ENCODE measurements at places on chromosomes 6 and 20.

DNA sequence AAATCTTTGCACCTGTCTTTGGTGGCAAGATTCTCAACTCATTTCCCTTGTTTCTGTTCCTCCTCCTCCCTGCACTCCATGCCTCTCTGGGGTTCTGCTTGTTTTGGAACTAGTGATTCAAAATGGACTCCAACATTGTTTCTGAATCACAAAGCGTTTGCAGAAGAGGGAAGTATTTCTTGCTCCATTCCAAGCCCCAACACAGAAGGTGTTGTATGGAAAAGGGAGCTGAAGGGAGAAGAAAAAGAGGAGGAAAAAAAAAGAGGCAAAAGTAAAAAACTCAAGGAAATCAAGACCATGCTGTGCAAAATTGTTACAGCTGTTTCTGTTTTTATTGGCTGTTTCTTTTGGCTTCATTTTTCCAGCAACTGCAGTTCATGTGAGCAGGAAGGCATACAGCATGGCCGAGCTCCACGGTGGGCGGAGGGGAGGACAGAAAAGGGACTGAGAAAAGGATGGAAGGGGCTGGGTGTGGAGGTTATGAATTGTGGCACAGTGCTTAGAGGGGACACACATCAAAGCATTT is 66.9 kb upstream of the PRL start:
- peak; percentile 8 for DNase-seq

- no peak for DNase-seq
Measured at GRCh38 chr6:110020888-110021287, 42.8 kb downstream of the GPR6 start.

DNA sequence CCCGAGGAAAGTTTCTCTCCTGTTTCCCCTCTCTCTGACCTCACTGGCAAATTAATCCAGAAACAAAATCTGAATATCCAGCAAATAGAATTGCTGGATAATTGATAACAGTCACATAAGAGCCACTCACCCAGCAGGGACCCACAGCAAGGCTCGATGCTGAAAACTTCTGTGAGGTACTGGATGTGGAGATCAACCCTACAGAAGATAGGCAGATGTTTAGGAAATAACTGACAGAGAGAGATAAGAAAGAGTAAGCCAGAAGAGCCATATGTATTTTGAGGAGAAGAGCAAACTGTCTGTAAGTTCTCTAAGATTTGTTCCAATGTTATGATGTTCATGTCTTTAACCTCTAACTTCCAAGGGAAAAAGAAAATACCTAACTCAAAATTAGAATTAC is 59.7 kb downstream of the PKHD1 start:
- no peak for DNase-seq

- DNase-seq: peak; percentile 57
Measured at GRCh38 chr6:130417951-130418350, 52.1 kb downstream of the TMEM200A start.

GRCh38 chr6:124040655-124041054 is 237.0 kb downstream of the NKAIN2 start:
- no peak for DNase-seq

GRCh38 chr6:149130508-149130907 is 187.0 kb upstream of the TAB2 start:
- DNase-seq: no peak

GRCh38 chr6:69795469-69796072 is 1.2 kb downstream of the LMBRD1 start:
- DNase-seq: no peak

DNA sequence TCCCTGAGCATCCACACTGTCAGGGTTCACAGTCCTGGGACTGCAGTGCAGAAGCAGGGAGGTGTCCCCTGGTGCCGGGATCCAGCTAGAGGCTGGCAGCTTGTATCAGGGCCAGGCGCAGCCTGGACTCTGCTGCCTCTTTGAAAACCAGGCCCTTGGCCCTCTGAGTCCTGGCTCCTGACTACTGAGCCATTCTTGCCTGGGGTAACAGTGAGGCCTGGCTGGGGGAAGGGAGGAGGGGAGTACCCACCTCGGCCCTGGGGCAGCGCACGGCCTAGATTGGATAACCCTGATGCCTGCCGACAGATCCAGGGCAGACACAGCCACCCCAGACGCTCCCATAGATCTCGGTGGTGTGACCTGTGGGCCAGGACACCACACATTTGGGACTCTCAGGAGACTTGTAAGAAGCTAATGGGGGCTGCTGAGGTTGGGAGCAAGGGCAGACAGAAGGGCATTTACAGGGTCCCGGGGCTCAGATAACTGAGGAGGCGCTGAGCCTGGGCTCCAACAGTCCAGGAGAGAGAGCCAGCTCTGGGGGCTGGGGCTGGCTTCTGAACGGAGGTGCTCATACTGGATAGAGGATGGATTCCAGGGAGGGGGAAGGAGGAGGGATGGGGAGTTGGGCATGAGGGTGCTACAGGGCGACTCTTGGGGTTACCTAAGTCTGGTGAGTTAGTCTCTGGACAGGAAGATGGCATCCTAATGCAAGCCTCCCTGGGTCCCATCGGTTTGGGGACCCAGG is 30.5 kb downstream of the SPDEF start:
- no peak for DNase-seq

- no peak for DNase-seq
Measured at GRCh38 chr6:135096403-135097130, 41.9 kb upstream of the HBS1L start.

GRCh38 chr6:149013586-149014344 is 266.9 kb downstream of the UST start:
- DNase-seq: peak; percentile 36

DNA sequence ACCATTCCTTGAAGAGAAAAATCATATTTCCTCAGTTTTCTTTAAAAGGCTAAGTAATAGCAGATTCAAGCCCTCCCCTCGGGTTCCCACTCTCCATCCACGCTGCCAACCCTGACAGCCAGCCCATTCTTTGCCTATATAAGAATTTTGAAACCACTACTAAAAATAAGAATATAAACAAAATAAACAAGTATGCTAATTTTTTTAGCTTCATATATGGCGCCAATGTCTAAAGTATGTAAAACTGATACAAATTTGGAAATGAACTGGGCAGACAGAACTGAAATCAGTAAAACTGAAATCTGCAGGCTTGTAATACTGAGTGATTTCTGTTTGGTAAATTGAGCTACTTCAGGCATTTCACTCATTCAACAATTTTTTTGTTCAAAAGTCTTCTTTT is 19.0 kb downstream of the ELOVL2 start:
- no peak for DNase-seq

DNA sequence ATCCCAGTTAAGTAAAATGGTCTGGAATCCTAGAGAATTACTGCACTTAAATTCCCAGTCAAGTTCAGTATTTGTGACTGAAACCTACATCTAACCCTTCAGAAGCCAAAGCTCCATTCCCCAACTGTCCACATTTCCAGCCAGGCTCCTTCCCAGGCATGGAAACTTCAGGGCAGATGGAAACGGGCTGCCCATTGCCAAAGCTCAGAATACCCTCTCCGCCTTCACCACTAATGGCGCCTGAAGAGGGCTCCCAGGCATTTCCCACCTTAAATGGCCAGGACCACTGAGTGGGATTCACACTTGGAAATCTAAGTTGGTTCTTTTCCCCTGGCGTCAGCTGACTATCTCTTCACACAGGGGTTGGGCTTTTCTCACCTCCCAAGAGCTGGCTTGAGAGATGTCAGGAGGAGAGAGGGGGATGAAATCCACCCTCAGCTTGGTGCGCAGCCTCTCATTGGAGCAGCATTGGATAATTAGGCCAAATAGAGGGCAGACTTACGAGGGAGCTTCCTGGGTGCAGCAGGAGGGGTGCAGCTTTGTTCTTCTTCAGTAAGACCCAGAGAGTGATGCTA is 82.9 kb downstream of the ANKRD60 start:
- DNase-seq: no peak

GRCh38 chr6:108883172-108883571 is 35.0 kb downstream of the ARMC2 start:
- DNase-seq: no peak

GRCh38 chr20:32638848-32639247 is 34.9 kb downstream of the C20orf203 start:
- DNase-seq: no peak

DNA sequence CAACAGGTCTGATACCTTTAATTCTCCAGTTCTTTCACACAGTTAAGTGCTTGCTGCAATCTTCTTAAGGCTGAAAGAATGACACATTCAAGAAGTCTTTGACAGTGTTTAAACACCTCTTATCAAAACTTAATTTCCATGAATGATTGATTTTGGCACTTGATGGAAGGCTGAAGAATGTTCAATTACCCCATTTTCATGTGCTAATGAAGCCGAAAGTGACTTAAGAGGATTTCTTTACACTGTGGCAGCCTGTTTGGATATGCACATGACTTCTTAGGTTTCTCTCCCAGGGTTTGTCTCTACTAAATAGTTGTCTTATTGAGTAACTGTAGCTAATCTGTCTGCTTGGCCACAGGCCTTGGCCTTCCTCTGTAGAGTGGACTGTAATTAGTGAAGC is 81.1 kb upstream of the PRDM1 start:
- no peak for DNase-seq

GRCh38 chr6:28947067-28947765 is 23.4 kb upstream of the TRIM27 start:
- no peak for DNase-seq

- no peak for DNase-seq
Measured at GRCh38 chr6:2862712-2863181, 21.1 kb upstream of the SERPINB1 start.

DNA sequence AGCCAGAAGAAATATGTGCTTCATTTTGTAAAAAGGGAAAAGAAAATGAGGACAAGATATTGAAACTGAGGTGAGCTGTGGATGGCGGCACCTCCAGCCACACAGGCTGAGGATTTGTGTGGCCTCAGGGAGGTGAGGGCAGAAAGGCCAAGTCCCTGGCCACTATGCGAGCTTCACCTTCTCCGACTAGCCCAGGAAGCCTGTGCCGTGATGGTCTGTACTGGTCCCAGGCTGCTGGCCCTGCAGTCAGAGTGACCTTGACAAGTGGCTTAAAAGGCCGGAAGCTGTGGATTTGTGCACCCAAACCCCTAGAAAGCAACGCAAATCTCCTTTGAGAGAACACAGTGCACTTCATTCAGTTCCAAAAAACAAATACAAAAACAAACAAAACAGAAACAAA is 48.1 kb downstream of the WDR27 start:
- DNase-seq: no peak

DNA sequence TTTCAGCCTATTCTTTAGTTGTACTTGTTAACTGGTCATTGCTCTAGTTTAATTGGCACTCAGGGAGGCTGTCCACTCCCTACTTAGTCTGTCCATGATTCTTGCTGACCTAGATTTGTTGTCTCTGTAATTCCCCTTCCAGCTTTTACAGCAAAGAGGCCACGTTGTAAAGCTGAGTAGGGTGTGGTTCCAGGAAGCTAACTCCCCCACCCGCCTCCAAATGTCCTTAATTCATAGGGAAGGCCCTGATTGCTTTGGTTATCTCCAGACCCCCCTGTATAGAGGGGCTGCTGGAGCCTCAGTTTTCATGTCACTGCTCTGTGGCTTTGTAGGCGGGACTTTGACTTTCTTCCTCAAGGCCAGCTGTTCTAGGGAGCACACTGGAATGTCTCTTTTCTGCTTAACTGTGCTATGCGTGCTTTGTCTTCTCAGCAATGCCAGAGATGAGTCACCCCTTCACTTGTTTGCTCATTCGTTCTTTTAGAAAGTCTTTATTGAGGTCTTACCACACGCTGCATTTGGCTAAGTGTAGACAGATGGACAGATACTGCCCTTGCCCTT is 175.1 kb upstream of the JAG1 start:
- peak; percentile 94 for DNase-seq

Data from fibroblast of mammary gland (primary cell).